Stimulated activated CD4-positive, alpha-beta T cell treated with anti-CD3 and anti-CD28 coated beads, Interleukin-1b, Interleukin-23, amount 100 ng/mL, for 1 hour (primary cell): ENCODE measurements at places on chromosomes 3 and 15.

DNA sequence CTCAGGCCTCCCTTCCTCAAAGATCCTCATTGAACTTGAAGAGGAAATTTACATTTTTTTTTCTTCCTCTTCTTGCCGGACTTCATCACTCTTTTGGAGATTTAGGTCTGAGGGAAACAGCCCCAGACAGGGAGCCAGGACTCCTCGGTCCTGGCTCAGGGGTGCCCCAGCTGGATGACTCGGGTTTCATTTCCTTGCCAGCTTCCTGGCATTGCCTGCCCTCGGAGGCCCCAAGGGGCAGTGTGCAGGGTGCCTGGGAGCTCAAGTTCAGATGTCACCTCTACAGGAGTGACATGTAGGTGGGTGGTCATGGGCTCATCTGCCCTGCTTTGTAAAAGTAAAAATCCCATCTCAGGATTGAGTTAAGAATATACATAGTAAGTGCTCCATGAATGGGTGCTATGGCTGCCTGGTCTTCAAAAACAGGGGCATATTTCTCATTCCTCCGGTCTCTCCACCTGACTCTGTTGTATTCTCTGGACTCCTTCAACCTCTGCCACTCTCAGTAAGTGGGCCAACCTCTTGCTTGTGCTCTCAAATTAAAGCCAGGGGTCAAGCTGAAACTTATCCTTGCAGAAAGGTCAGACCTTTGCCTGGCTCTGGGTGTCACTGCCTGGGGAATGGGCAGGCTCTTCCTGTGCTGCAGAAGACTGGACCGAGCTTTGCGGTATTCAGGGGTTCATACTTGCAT lies 51.8 kb downstream of the SMAD6 start:
- no peak for DNase-seq

DNA sequence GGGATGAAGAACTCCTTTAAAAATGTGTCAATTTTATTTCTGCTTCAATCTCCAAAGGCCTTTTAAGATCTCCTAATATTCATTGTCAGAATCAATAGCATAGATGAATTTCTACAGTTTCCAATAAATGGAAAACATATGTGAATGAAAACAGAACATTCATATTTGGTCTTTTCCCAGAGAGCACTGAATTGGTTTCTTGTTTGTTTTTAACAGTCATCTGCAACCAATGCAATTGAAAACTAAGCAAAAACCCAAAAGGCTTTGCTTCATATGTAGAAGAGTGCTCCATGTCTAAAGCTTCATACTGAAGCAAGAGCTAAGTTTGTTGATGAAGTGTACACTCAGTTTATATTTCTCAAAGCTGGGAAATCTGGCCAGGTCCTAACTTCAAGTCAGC lies 426.5 kb upstream of the CDIN1 start:
- no peak for DNase-seq

DNA sequence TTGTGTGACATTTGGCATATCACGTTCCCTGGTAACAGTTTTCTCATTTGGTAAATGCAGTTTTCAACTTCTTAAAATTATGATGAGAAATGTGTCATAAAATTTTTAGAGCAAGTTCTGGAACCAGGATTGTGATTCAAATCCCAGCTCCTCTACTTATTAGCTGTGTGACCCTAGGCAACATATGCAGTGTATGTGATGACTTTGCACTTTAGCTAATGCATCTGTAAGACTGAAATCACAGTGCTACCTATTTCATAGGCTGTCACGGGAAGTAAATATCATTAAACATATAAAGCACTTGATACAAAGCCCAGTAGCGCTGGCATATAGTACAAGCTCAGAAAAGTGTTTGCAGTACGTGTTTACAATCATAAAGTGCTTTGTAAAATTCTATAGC lies 419.4 kb downstream of the GRM7 start:
- DNase-seq: no peak

GRCh38 chr3:40585381-40586016 lies 60.7 kb downstream of the ZNF621 start:
- no peak for DNase-seq
